ENCODE measurements at places on chromosomes 5 and 9. TPM values are rescaled to one million over a fixed set of nuclear protein-coding genes. Genes with fewer than 3 reads are reported as not detected.

CFAP77 gene
- total RNA-seq: not detected

SVEP1 gene
- total RNA-seq: 1.2 TPM

SEMA4D gene
- 30.4 TPM for total RNA-seq

PHAX gene
- 19.8 TPM for total RNA-seq

CEMIP2 gene
- total RNA-seq: 10.1 TPM
